ENCODE measurements at places on chromosomes 1 and 21.

GRCh38 chr1:189305279-189305678, 1172.4 kb downstream of the BRINP3 start:
- DNase-seq, result no peak

GRCh38 chr21:34836103-34836932, 167.5 kb downstream of the CLIC6 start:
- no peak for DNase-seq

- no peak for DNase-seq
These were observed 661.3 kb upstream of the USP24 start for GRCh38 chr1:55876276-55877060.

GRCh38 chr21:19608101-19608621, 1204.6 kb upstream of the TMPRSS15 start:
- no peak for DNase-seq

DNA sequence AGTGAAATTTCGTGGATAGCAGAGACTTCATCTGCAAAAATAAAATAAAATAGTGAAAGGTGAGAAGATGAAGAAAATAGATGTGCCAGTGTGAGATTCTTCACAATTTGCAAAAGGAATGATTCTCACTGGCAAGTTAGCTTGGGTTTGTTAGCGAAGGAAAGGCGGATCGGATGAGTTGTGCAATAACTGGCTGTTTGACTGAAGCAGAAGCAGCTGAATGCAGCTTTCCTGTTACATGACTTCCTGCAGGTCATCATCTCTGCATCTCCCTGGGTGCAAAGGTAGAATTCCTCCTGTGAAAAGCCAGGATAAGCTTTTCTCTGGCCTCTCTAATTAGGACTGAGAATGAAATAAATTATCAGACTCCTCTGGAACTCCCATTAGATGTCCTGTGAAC, 263.1 kb upstream of the CHRM3 start:
- DNase-seq, result no peak

DNA sequence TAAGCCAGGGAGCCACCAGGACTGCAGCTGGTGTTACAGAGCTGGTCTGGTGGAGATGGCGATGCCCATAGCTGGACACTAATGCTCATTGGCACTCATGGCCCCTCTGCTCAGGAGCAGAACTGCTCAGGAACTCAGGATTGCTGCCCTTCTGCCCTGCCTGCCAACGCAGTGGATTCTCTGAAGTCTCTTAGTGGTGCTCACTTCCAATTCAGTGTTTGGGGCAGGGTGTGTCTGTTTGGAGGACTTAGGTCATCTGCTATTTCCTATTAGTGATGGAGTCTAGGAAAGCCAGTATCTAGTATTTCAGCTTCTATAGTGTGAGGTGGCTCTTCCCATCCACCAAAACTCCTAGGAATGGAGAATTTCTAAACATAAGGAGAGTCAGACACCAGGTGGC, 29.1 kb downstream of the S100A10 start:
- DNase-seq, result no peak

DNA sequence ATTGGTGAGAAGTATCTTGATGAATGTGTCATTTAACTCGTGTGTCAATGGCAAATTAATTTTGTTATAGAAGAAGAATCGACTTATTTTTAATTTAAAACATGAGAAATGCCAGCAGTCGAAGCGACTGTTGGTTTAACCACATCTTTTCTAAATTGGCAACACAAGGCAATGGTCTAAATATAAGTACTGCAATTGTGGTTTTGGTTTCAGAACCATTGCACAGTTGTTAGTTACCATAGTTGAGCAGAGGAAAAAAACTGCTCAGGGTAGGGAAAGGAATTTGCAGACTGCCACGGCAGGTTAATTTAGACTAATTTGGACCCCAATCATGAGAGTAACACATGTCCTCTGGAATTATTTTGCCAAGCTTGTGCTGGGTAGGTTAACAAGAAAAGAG, 185.6 kb upstream of the RUNX1 start:
- DNase-seq, result no peak

DNA sequence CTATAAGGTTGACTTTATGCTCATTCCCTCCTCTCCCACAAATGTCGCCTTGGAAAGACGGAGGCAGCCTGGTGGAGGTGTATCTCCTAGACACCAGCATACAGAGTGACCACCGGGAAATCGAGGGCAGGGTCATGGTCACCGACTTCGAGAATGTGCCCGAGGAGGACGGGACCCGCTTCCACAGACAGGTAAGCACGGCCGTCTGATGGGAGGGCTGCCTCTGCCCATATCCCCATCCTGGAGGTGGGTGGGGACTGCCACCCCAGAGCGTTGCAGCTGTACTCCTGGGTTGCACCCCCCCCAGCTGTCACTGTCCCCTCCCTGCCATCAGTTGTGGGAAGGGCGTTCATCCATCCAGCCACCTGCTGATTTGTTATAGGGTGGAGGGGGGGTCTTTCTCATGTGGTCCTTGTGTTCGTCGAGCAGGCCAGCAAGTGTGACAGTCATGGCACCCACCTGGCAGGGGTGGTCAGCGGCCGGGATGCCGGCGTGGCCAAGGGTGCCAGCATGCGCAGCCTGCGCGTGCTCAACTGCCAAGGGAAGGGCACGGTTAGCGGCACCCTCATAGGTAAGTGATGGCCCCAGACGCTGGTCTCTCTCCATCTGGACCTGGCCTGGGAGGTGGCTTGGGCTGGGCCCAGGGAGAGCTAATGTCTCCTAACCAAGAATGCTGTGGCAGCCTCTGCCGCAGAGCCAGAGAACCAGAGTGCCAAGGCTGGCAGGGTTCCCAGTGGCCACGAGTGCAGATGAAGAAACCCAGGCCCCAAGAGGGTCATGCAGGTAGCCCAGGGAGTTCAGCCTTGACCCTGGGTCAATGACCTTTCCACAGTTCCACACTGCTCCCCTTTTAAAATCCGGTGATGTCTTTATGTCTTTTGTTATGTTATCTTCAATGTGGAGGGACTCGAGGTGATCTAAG, 13.1 kb downstream of the PCSK9 start:
- DNase-seq, result no peak

- no peak for DNase-seq
These were observed 137.8 kb upstream of the COA6 start for GRCh38 chr1:234235434-234235881.

DNA sequence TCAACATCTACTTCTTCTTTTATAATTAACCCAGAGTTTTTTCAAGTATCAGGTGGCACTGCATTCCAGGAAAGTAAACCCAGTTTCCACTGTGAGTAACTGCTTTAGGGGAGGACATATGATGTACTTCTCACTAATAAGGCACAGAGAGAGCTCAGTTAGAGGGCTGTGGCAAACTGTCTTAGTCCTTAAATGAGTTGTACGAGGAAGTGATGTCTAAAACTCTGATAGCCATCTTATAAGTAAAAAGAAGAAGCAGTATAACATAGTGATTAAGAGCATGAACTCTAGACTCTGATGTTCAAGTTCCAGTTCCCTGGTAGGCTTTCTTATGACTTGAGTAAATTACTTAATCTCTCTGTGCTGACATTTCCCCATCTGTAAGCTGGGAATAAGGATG, 58.7 kb upstream of the PTGS2 start:
- DNase-seq, result no peak

- no peak for DNase-seq
These were observed 156.2 kb upstream of the C8B start for GRCh38 chr1:57122031-57122430.

- DNase-seq, result no peak
These were observed 44.0 kb downstream of the GPR161 start for GRCh38 chr1:168092566-168093355.

DNA sequence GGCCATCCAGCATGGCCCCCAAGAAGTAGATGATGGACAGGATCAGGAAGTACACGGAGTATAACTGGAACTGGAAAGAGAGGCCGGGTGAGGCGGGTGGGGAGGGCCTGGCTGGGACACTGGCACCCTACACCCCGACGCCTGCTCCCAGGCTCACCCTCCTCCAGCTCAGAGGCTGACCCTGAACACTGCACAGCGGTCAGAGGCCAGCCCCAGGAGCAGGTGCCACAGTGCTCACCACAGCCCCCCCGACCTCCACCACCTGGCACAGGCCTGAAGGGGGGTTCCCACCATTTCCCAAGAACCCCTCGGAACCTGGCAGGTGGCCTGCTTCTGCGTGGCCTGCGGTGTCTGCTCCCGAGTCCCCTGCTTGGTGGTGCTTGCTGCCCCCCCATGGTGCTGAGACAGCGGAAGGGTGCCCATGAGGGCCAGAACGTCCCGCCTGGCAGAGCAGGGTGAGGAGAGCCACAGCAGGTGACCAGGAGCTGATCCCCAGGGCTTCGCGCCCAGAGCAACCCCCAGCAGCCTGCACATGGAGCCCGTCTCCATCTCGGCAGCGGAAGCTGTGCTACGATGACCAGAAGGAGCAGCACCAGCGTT, 26.1 kb downstream of the SLC19A1 start:
- DNase-seq, result no peak

DNA sequence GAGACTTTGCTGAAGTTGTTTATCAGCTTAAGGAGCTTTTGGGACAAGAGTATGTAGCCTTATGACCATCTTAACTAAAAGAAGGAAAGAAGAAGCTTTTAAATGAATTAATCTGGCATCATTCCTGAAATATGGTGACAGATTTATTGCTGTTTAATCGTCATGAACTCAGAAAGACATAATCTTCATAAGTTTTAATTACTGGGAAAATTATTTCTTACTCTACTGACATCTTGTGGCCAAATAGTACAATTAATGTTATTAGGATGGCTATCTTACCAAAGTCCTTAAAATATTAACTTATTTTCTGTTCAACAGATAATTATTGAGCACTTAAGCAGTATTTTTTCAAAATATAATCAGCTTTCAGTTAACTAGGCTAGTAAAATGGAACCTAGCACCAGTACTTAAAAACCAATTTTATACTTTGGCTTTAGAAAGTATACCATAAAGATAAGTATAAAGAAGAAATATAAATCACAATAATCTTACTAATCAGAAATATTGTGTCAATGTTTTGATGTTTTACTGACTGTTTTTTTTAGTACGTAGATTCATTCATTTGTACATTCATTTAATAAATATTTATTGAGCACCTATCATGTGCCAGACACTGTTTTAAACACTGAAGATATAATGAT, 34.7 kb upstream of the GPR25 start:
- DNase-seq, result no peak

DNA sequence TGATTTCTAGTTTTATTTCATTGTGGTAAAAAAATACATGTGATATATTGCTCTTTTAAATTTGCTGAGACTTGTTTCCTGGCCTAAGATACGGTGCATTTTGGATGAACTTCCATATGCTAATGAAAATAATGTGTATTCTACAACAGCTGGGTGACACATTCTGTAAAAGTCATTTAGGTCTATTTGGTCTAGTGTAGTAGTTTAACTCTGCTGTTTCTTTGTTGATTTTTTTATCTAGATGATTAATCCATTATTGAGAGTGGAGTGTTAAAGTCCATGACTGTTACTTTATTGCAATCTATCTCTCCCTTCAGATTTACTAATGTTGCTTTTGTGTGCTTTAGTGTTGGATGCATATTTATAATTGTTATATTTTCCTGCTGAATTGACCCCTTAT, 161.4 kb downstream of the VAV3 start:
- DNase-seq, result no peak

DNA sequence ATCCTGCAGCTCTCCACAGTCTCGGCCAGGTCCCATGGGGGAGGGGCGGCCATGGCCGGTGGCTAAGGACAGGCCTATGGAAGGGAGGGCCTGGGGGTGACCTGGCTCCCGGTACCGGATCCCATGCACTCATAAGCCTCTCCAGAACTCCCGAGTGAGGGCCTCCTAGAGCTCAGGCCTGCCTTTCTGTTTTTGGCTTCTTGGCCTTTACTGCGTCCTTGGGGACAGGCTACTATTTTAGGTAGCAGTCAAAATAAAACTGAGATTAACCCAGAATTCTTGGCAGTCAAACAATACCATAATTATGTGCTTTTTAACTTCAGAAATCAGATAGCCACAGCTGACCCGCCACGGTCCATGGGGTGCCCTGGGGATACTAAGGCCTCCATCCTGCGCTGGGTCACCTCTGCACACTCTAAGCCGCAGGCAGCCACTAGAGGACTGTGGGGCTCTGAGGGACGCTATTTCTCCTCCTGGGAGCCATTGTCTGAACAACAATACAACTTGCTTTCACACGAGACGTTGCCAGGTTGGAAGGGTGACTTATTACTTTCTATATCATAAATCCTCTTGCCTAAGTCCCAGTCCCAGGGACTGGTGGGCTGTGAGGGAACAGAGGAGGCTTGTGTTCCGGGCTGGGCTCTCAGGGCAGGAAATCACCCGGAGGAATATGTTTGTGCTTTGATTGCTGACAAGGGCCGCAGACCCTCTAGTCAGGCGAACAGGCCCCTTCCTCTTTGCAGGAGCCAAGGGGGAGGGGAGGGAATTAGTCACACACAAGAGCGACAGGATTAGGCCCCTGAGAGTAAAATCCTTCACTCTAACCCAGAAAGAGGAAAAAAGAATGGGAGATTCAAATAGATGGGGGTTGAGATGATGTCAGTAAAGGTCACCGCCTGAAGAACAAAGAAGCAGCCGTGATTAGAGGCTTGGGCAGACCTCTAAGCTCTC, 40.7 kb upstream of the BCAR3 start:
- no peak for DNase-seq

DNA sequence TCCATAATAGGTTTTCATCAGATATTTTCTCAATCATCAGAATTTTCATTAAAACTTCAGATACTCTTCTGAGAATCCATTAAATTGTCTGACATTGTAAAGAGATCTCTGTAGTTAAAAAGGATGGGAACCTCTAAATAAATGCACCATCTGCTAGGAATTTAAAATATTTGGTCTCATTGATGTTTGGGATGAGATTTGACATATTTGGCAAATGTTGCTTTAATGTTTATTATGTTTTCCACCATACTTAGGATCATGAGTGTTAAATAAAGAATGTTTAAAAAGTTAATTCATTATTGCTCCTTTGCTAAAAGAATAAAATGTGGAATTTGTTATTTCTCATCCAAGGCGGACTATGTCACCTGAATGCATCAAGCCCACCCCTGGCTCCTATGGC, 85.5 kb upstream of the VANGL1 start:
- DNase-seq, result no peak

- no peak for DNase-seq
These were observed 50.3 kb downstream of the PTBP2 start for GRCh38 chr1:96771847-96772246.

GRCh38 chr1:33541966-33542365, 69.5 kb downstream of the ZSCAN20 start:
- no peak for DNase-seq

DNA sequence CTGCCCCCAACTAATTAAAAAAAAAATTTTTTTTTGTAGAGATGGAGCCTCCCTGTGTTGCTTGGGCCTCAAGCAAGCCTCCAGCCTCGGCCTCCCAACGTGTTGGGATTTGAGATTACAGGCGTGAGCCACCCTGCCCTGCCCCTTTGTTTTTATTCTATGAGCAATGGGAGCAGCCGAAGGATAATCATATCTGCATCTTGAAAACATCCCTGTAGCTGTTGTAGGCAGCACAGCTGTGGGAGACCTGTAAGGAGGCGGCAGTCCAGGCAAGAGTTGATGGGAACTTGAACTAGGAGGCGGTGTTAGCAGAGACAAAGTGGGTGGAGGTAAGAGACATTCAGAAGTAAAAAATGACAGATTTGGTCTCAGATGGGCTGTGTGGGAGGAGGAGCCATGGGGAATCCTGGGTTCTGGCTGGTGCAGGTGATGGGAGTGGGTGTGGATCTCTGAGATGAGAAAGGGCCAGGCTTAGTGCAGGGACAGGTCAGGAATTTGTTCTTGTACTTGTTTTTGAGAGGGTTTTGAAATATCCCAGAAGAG, 31.3 kb downstream of the STUM start:
- no peak for DNase-seq

Measured in stimulated activated CD8-positive, alpha-beta memory T cell treated with anti-CD3 and anti-CD28 coated beads, Interleukin-7, amount 100 ng/mL, for 4 hours (primary cell).